Peyer's patch (tissue), 4 donors: ENCODE measurements at places on chromosomes 4 and X.

GRCh38 chr4:167282171-167282864 is 48.0 kb upstream of the SPOCK3 start:
- DNase-seq, result no peak

GRCh38 chr4:14264437-14264836 is 636.9 kb upstream of the BOD1L1 start:
- no peak for DNase-seq

DNA sequence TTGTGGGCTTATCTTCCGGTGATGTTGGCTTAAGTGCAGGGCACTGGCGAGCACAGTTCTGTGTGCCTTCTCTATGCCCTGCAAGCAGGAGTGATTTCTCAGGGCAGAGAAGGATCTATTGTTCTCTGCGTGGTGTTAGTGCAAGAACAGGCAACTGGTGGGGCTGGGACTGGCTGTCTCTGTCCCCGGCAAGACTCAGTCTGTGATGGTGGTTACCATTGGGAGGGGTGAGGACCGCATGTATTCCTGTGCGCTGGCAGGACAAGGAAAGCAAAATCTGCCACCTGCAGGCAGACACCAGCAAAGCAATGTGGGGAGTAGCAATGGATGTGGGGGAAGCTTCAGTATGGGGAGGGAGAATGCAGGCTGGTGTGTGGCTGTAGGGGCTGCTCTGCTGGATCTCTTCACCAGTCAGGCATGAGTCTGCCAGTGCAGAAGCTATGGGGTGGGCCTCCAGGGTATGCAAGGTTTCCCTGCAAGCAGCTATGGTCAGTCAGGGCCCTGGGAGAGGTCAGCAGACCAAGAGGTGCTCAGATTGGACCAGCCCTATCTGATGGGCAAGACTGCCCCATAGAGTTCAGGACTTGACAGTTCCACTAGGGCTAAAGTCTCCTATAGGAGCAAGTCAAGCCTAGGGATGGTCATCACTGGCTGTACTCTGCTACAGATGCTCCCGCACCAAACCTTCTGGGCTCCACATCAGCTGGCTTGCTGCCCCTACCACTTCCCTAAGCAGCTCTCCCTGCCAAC is 16.8 kb downstream of the PF4 start:
- no peak for DNase-seq

DNA sequence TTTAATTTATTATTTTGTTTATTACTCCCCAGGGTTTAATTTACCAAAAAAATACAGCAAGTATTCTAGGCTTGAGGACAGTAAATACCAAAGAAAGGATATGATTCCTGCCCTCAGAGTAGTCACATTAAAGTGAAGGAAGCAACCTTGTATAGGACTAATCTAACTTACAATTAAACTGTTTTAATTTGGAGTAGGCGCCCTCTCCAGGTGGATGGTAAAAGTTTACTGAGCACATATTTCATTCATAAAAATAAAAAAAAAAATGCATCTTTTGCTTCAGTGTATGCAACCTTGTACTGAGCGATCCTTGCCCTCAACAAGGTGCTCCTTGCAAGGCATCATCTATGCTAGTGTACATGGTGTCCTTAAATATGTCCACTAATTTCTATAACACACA is 72.0 kb upstream of the MAGEB16 start:
- no peak for DNase-seq

DNA sequence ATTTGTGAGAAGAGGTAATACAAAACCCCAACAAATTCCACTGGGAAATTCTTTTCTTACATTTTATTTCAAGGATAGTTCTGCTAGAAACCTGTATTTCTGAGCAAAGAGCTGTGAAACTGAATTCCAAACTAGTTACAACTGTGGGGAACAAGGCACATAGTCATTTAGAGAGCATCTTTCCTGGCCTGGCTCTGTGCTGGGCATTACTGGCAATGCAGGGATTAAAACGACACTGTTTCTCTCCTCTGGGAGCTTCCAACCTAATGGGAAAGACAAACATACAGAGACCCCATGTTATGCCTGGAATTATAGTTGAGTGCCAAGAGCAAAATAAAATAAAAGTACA is 36.5 kb downstream of the SUPT20HL1 start:
- no peak for DNase-seq

DNA sequence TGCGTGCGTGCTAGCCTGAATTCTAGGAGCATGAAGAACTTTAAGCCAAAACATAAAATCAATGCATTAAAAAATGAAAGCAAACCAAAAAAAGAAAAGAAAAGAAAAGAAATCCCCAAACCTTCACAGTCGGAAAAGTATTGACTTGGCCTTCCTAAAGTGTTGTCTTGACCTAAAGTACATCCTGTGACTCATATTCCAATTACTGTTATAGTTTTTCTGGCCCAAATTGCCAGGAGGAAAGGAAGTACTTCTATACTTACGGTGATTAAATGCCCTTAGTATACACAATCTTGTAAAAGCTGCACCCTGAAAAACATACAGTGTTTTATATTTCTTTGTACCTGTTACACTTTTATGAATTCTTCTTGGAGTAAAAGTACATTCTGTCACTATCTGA is 512.8 kb downstream of the ANKRD50 start:
- no peak for DNase-seq

GRCh38 chrX:77900688-77901087 is 1.4 kb downstream of the COX7B start:
- no peak for DNase-seq
